ENCODE measurements at places on chromosomes 2 and 18. TPM values are rescaled to one million over a fixed set of nuclear protein-coding genes. Genes with fewer than 3 reads are reported as not detected.

The PRKAG3 gene
- total RNA-seq, result not detected

The FBXO41 gene
- total RNA-seq, result 2.5 TPM

DNA sequence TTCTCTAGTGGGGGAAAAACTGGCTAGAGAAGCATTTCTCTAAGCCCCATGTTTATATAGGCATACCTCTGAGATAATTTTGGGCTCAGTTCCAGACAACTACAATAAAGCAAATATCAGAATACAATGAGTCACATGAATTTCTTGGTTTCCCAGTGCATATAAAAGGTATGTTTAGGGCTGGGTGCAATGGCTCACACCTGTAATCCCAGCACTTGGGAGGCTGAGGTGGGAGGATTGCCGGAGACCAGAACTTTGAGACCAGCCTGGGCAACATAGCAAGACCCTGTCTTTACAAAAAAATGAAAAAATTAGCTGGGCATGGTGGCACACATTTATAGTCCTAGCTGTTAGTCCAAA, 22.2 kb downstream of the TSN start:
- DNase-seq, result no peak

DNA sequence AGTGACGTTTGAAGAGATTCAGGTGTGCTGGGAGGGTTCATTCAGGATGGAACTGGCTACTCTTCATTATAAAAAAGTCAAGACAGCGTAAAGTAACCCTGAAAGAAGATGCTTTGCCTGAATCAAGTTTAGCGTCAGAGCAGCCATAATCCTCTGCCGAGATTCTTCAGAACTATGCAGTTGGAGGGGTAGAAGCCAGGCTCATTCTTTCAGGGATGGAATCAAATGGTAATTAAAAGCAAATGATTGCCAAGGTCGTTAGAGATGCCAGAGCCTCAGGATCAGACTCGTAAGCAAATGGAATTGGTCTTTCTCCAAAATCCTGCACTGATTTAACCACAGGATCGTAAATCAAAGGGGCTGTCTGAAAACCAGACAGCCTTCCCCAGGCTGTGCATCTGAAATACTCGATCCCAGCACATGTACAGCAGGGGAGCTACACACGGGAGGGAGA, 21.9 kb downstream of the APCDD1 start:
- DNase-seq, result no peak

- no peak for DNase-seq
Observed at GRCh38 chr2:56313500-56313921, 129.7 kb downstream of the CCDC85A start.
